Transverse colon (tissue), 4 donors: ENCODE measurements at places on chromosomes 6 and 20.
A peak's percentile ranks its signal among the peaks of the same experiment; 100 is the strongest.

- DNase-seq: no peak
Measured at GRCh38 chr6:50185006-50185405, 135.3 kb upstream of the DEFB112 start.

- DNase-seq: no peak
Measured at GRCh38 chr20:1002682-1003561, 811 bp upstream of the RSPO4 start.

- no peak for DNase-seq
Measured at GRCh38 chr20:54177378-54177777, 3.6 kb upstream of the CYP24A1 start.

- no peak for DNase-seq
Measured at GRCh38 chr6:149855040-149855654, 9.0 kb downstream of the LRP11 start.

DNA sequence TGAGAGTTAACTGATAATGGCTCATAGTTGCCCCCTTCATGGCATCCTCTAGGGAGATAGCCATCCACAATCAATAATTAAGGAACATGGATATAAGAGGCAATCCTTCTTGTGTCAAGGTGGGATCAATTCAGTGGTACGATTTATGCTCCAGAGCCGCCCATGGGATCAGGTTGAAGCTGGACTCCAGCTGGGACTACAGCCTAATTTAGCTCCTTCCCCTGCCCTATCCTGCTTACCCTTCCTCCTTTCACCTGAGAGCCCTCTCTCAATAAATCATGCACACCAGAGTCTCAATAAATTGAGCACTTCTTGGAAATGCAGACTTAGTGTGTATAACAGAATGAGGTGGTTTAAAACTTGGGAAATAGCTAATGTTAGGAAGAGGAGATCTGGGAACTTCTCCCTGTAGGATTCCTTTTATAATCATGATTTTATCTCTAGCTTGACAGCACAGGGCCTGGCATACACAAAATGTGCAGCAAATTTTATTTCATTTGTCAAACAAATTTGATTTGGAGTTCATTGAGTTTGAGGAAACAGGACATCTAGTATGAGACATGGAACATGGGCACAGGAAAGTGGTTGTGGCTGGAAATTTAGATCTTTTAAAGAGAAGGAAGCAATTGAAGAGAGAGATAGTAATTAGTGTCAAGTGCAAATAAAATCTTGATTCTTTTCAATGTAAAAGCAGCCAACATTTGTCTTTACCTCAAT is 28.6 kb upstream of the OGFRL1 start:
- DNase-seq: no peak

- peak; percentile 55 for DNase-seq
Measured at GRCh38 chr6:109441069-109441816, 719 bp downstream of the SMPD2 start.

DNA sequence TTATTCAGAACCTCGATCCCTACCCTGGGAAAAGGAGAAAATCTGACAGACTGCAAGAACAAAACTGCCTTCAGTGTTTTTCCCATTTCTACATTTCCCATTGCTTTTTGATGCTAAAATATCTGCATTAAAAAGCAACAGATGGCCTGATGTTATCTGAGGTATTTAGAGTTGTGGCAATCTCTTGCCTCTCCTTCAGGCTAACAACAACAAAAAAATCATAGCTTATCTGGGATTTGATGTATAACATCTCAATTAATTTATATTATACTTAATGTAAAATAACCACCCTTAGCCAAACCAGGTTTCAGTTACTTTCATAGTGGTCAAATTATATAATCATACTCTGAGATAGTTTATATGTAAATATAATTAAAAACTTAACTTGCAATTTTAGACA is 15.8 kb upstream of the GABRR2 start:
- no peak for DNase-seq

GRCh38 chr6:89221971-89222711 is 5.0 kb upstream of the GABRR1 start:
- DNase-seq: no peak

- peak; percentile 93 for DNase-seq
Measured at GRCh38 chr6:31736021-31736767, at the start of gene CLIC1. Gene CLIC1, minus strand, starts transcription at chr6:31736530. Its CDS starts 230 bp downstream, at chr6:31736300.

DNA sequence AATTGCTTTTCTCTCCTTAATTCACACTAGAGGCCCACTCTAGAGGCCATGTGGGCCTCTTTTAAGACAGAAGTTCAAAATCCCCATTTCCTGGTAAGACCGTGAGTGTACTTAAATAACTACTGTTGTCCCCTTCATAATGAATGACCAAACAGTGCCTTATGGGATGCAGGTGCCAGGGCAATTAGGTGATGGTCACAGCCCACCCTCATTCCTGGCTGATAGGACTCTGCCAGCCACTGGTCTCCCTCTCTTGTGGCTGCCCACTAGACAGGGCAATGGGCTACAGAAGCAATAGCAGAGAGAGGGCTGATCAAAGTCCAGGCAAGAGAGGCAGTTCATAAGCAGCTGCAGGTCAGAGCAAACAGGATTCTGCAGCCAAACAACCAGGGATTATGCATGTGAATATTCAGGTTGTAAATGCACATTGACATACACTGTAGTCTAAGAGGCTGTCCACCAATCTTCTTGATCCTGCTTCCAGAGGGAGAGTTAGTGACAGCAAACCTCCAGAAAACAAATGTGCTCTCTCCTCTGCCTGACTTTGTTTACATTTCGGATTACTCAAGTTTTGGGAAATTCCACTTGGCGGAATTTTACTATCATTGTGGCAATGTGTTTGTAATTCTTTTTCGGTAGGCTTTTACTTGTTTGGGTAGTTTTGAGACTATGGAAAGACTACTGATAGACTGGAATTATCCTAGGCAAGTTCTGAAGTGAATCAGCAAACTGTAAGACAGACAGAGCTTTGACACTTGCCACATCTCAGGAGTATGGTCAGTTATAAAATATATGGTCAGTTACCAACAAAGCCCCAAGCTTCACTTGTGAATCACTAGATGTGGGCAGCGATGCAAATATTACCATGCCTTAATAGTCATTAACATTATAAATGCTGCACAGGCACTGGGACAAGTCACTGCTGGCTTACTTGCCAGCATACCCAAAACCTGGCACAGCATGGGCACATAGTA is 12.8 kb downstream of the PTPRK start:
- DNase-seq: peak; percentile 63

DNA sequence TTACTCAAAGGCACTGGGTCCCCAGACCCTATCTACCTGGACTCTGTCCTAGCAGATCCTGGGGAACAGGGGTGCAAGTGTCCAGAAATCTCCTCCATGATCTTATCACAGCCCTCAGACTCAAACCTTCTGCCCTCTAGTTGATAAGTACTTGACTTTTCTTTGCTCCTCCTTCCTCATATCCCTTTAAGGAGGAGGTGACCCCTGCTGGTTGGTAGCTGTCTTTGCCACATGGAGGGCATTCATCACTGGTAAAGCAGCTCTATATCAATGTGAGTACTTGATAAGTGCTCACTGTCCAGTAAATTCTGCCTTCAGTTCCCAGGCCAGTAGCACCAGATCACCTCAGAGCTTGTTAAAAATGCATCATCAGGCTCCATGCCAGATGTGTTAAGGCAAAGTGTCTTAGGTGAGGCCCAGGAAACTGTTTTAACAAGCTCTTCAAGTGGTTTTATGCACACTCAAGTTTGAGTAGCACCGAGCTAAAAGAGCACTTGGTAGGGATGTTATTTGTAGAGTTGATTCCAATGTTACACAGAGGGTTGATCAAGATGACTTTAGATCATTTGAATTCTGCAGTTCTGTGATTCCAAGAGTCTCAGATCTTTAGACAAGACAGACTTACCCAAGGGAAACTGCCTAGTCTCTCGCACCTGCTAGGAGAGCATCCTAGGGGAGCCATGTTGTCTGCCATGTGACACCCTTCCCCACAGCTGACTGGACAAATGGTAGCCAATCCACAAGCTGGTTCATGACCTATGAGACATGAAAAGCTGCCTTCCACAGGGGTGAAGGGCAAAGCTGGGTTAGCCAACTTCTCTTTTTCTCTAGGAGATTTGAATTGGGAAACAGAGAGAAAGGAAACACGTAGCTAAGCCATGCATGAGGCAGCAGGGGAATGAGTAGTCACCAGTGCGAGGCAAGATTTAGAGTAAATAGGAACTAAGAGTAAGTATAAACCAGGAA is 18.6 kb downstream of the TREML2 start:
- DNase-seq: peak; percentile 38

DNA sequence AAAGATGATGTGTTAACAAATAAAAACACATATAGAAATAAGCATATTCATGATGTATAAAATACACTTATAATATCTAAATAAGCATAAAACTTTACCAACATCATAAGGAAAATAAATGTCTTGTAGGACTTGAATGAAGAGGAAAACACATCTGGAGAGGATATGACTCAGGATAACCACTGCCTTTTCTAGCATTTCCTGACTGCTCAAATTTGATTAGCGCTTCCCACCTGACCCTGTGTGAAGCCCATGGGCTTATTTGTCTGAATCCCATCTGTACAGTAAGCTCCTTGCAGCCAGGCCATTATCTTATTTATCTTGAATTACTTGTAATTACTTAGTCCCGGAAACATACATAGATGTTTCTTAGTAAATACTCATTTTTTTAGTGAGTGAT is 608.6 kb downstream of the COL12A1 start:
- DNase-seq: no peak

DNA sequence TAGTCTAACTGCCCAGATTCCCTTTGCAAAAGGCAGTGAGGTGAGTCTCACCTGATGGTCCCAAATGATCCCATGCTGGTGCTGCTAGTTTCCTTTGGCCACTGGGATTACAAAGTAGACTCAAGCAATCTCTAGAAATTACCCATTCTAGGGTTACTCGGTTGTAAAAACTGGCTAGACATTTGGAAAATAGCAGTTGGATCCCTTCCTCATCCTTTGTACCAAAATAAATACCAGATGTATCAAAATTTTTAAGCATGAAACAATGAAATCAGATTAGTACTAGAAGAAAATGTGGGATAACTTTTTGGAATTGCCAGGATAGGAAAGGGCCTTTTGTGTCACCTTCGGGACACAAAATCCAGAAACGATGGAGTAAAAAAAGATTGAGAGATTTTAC is 112.9 kb upstream of the TOP1 start:
- DNase-seq: no peak

- DNase-seq: no peak
Measured at GRCh38 chr6:51788121-51788520, 299.3 kb downstream of the PKHD1 start.

- no peak for DNase-seq
Measured at GRCh38 chr6:157328108-157328692, 4.9 kb upstream of the TMEM242 start.
